ENCODE measurements at places on chromosomes 11 and 22. TPM values are rescaled to one million over a fixed set of nuclear protein-coding genes. Genes with fewer than 3 reads are reported as not detected.

TMEM86A gene
- total RNA-seq = 0.83 TPM

ANGPTL5 gene
- 0.77 TPM for total RNA-seq

MED17 gene
- total RNA-seq = 24.1 TPM

CRACR2B gene
- 1.0 TPM for total RNA-seq

SELENOO gene
- total RNA-seq = 16.9 TPM

OPCML gene
- 0.99 TPM for total RNA-seq

ASPHD2 gene
- 1.5 TPM for total RNA-seq
